Kasumi-1 (cell line): ENCODE measurements at places on chromosomes 2 and 18.

GRCh38 chr2:231714639-231715498 lies 6.5 kb downstream of the PTMA start:
- DNase-seq: peak; percentile 55

DNA sequence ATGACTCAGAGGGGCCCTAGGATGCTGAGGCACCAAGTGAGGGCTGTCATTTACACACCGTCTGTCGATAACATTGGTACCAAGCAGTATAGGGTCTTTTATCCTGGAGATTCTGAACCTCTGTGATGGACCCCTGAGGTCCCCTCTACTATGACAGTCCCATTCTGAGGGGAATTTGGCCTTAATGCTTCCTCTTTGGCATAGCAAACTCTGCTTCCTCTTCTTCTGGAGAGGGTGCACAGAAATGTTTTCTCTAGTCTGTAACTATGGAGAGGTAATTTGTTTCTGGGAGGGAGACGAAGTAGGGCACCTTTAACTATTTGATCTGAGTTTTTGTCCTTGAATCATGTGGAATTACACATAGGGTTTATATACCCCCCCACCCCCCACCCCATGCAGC lies 44.8 kb downstream of the INPP4A start:
- peak; percentile 7 for DNase-seq

- no peak for DNase-seq
Measured at GRCh38 chr2:68379184-68379708, 14.2 kb downstream of the PLEK start.

- no peak for DNase-seq
Measured at GRCh38 chr2:217906798-217907197, 96.0 kb downstream of the TNS1 start.

DNA sequence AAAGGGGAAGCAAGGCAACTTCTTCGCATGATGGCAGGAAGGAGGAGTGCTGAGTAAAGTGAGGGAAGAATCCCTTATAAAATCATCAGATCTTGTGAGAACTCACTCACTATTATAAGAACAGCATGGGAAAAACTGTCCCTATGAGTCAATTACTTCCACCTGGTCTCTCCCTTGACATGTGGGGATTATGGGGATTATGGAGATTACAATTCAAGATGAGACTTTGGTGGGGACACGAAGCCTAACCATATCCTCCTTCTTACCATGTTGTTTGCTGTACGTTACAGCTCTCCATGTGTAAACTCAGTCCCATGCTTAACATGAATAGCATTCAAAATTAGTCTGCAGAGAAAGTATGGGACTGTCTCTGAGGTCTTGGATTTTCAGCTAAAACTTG lies 1096.8 kb upstream of the ACVR2A start:
- no peak for DNase-seq

- no peak for DNase-seq
Measured at GRCh38 chr2:24707143-24707542, 86.0 kb downstream of the PTRHD1 start.

- DNase-seq: no peak
Measured at GRCh38 chr2:222136106-222136630, 162.6 kb downstream of the PAX3 start.

GRCh38 chr2:234770031-234770506 lies 181.7 kb upstream of the SH3BP4 start:
- DNase-seq: no peak

DNA sequence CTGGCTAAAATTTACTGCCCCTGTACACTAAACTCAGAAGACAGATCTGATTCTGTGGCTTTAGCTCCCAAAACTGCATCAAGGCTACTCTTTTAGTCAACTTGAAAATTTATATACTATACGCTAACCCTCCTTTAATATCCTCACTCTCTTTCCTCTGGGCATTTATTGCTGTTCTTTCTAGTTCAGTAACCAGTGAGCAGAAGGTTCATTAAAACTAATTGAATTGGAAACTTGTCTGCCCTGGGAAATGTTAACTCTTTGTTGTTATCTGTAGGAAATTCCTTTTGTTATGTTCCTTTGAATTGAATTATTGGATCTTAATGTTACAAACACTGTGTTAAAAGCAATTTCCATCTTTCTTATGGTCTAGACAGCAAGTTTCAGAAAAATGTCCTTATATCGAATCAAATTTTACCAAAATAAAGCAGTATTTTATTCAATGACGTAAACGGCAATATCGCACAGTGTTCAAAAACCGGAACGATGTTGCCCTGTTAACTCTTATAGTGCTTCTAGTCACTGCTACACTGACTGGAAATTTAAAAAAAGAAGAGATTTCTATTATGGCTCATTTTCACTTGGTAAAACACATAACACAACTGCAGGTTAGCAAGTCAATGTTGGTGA lies 168.3 kb downstream of the NR4A2 start:
- DNase-seq: no peak
